ENCODE measurements at places on chromosomes 13 and 19. TPM values are rescaled to one million over a fixed set of nuclear protein-coding genes. Genes with fewer than 3 reads are reported as not detected.

C13orf42 gene
- total RNA-seq: not detected

PALM gene
- total RNA-seq: 12.7 TPM

KIR3DL1 gene
- 0.13 TPM for total RNA-seq

FGF21 gene
- not detected for total RNA-seq

SPACA4 gene
- total RNA-seq: not detected

FUT1 gene
- 4.7 TPM for total RNA-seq

LIM2 gene
- not detected for total RNA-seq

GRCh38 chr13:23715092-23715761 lies 145.0 kb downstream of the TNFRSF19 start:
- H3K36me3 ChIP-seq: no peaks in the 10 kb centered on the region
- no peaks in the 10 kb centered on the region for H3K27me3 ChIP-seq
- no peak overlapping the region for H3K27ac ChIP-seq
- DNase-seq: no peak

GRCh38 chr19:46428239-46429135 lies at the start of gene PNMA8C:
PNMA8C (minus strand) TSS chr19:46428936; CDS start chr19:46428359, 577 bp downstream.
- H3K36me3 ChIP-seq: no peaks in the 10 kb centered on the region
- peaks cover 20% of the 10 kb centered on the region for H3K4me1 ChIP-seq
- peak; percentile 61 for DNase-seq
- H3K27me3 ChIP-seq: peaks cover 8% of the 10 kb centered on the region
- no peak within 1 kb of the TSS for H3K27ac ChIP-seq
- H3K4me3 ChIP-seq: peak within 1 kb of the TSS; percentile 20

DNA sequence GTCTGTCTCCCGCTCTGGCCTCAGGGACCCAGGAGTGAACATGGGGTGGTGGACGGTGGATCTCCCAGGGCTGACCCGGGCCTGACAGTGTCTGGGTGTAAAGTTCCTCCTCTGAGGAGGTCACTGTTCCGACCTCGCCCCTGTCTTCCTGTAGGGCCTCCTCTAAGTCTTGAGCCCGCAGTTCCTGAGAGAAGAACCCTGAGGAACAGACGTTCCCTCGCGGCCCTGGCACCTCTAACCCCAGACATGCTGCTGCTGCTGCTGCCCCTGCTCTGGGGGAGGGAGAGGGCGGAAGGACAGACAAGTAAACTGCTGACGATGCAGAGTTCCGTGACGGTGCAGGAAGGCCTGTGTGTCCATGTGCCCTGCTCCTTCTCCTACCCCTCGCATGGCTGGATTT lies at the start of gene SIGLEC9:
Gene SIGLEC9 (plus strand): TSS at position 178 of the 400 bp plus-strand sequence. CDS start 69 bp downstream, at position 247.
- peaks cover 9% of the 10 kb centered on the region for H3K27me3 ChIP-seq
- H3K4me1 ChIP-seq: peaks cover 12% of the 10 kb centered on the region
- no peaks in the 10 kb centered on the region for H3K36me3 ChIP-seq
- H3K27ac ChIP-seq: peak within 1 kb of the TSS; percentile 34

- peak overlapping the region; percentile 98 for H3K27ac ChIP-seq
- H3K4me3 ChIP-seq: peak overlapping the region; percentile 99
- peak; percentile 88 for DNase-seq
- peaks cover 43% of the 10 kb centered on the region for H3K36me3 ChIP-seq
- peaks cover 4% of the 10 kb centered on the region for H3K4me1 ChIP-seq
These were observed 1.1 kb downstream of the HSPB6 start for GRCh38 chr19:35755550-35756376.

GRCh38 chr19:47601180-47601904 lies 7.6 kb upstream of the BICRA start:
- peak overlapping the region; percentile 58 for H3K4me3 ChIP-seq
- H3K27me3 ChIP-seq: no peaks in the 10 kb centered on the region
- no peak overlapping the region for H3K27ac ChIP-seq
- H3K36me3 ChIP-seq: no peaks in the 10 kb centered on the region
- no peak for DNase-seq
- peaks cover 2% of the 10 kb centered on the region for H3K4me1 ChIP-seq

- no peaks in the 10 kb centered on the region for H3K36me3 ChIP-seq
- no peaks in the 10 kb centered on the region for H3K4me1 ChIP-seq
- no peaks in the 10 kb centered on the region for H3K27me3 ChIP-seq
- no peak overlapping the region for H3K27ac ChIP-seq
- DNase-seq: no peak
These were observed 21.1 kb upstream of the FBXO27 start for GRCh38 chr19:39053276-39054090.

DNA sequence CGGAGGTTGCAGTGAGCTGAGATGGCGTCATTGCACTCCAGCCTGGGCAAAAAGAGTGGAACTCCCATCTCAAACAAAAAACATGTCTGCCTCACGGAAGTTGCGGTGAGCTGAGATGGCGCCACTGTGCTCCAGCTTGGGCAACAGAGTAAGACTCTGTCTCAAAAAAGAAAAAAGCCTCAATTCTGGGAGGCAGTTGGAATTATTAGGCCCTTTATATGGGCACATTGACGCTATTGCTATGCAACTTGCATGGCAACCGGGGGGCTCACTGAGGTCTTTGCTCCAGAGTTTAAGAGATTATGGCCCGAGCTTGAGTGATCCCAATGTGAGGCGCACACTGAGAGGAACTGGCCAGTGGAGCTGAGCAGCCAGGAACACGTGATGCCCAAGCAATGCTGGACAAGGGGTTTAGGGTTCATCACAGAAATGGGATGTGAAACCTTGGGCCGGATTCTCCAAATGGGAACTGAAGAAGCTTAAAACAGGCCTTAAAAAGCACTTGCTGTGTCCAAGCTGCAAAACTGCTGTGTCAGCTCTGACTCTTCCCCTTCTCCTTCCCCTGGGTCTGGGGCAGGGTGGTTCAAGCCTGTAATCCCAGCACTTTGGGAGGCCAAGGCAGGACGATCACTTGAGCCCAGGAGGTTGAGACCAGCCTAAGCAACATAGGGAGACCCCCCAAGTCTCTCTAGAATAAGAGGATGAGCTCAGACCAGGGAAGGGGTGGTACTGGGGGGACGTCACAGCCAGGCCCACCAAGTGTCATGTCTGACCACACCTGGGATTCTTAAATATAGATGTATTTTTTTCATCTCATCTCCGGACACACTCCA lies 2.5 kb downstream of the FTL start:
- H3K4me3 ChIP-seq: peak overlapping the region; percentile 88
- H3K4me1 ChIP-seq: peaks cover 37% of the 10 kb centered on the region
- no peaks in the 10 kb centered on the region for H3K27me3 ChIP-seq
- no peaks in the 10 kb centered on the region for H3K36me3 ChIP-seq

DNA sequence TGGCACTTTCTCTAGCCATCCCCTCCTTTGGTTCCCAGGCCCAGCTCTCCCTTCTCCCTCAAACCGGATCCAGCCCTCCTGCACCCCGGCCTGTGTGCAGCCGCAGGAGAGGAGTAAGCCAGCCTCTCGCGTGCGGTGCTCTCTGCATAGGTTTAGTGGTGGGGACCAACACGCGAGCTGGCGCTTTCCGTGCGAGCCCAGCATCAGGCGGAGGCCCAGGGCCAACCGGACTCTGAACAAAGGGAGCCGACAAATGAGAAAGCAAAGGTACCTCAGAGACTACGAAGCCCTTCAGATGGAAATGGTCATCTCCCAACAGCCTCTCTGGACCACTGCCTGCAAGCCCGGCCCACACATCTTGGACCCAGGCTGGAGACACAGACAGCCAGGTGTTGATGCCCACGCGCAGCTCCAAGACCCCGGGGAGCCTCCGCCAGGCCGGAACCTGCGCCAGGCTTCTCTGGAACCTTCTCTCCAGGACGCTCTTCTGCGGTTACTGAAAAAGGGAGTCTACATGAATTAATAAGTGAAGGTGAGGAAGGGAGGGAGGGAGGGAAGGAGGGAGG lies 16.5 kb upstream of the LATS2 start:
- no peak for DNase-seq
- no peaks in the 10 kb centered on the region for H3K27me3 ChIP-seq
- H3K27ac ChIP-seq: no peak overlapping the region
- no peak overlapping the region for H3K4me3 ChIP-seq
- H3K4me1 ChIP-seq: peaks cover 43% of the 10 kb centered on the region

- DNase-seq: no peak
- H3K36me3 ChIP-seq: no peaks in the 10 kb centered on the region
- H3K27ac ChIP-seq: no peak overlapping the region
- H3K4me3 ChIP-seq: no peak overlapping the region
- H3K4me1 ChIP-seq: no peaks in the 10 kb centered on the region
These were observed 24.6 kb downstream of the TPT1 start for GRCh38 chr13:45316338-45316737.

DNA sequence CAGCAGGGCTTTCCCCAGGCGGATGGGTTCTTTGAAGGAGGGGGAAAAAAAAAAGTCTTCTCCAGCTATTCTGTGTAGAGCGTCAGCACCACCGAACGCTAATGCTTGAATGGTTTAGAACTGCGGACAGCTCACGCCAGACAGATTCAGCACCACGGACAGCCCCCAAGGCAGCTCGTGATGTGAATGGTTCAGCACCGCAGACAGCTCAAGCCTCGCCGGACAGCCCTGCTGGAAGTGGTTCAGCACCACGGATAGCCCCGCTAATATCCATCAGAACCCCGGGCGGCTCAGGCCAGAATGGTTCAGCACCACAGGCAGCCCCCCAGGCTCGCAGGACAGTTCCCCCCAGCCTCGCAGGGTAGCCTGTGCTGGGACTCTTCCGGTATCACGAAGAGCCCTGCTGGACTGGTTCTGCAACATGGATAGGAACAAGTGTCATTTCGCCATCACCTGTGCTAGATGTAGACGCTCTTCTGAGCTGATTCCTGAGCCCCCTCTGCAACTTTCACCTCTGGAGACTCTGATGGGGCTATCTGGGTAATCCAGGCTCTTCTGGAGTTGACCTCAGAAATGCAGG lies 4.9 kb upstream of the SMIM17 start:
- DNase-seq: peak; percentile 89
- peaks cover 7% of the 10 kb centered on the region for H3K27me3 ChIP-seq
- H3K4me1 ChIP-seq: no peaks in the 10 kb centered on the region

DNA sequence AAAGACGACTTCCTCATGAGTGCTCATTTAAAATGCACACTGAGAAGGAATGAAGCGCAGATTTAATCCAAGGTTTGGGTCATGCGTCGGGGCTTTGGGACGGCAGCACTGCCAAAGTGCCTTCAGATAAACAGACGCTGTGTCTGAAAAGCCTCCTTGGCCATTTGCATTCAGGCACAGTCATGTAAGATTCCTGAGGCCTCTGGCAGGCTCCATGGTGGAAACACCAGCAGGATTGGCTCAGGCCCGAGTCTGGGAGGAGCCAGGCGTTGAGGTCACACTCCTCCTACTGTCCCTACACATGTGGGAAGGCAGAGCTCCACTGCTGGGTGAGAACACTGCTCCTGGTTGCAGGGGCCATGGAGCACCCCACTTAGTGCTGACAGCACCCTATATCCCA lies 113.3 kb upstream of the KL start:
- H3K27ac ChIP-seq: peak overlapping the region; percentile 52
- H3K27me3 ChIP-seq: no peaks in the 10 kb centered on the region
- H3K4me3 ChIP-seq: peak overlapping the region; percentile 2
- no peaks in the 10 kb centered on the region for H3K36me3 ChIP-seq

DNA sequence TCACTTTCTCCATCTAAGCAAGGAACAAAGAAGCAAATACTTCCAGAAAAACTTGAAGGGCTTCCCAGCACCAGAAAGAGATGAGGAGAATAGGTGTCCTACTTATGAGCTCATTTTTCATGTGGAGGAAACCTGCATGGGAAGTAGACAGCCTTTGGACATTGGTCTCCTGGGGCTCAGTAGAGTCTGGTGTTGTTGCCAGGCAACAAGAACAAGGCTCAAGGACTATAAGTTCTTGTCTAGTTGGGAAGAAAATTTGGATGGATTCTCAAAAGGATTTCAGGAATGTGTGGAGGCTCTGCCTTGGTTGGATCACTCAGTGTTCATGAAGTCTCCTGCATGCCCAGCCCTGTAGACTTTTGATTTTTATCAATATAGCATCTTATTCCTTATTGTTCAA lies 84.5 kb downstream of the MBNL2 start:
- no peaks in the 10 kb centered on the region for H3K27me3 ChIP-seq
- DNase-seq: no peak
- H3K36me3 ChIP-seq: no peaks in the 10 kb centered on the region
- H3K27ac ChIP-seq: no peak overlapping the region
- no peak overlapping the region for H3K4me3 ChIP-seq

GRCh38 chr13:102774591-102775520 lies 1.3 kb upstream of the TEX30 start:
- no peaks in the 10 kb centered on the region for H3K36me3 ChIP-seq
- no peak overlapping the region for H3K4me3 ChIP-seq
- no peak overlapping the region for H3K27ac ChIP-seq
- no peaks in the 10 kb centered on the region for H3K4me1 ChIP-seq

GRCh38 chr13:24982333-24982999 lies 113.5 kb upstream of the PABPC3 start:
- H3K27me3 ChIP-seq: peaks cover 3% of the 10 kb centered on the region
- no peak overlapping the region for H3K27ac ChIP-seq
- H3K4me1 ChIP-seq: peaks cover 8% of the 10 kb centered on the region
- H3K36me3 ChIP-seq: no peaks in the 10 kb centered on the region
- H3K4me3 ChIP-seq: no peak overlapping the region
- peak; percentile 36 for DNase-seq

Measured in heart right ventricle (tissue), 16 donors.